ENCODE measurements at places on chromosomes 1 and 21. TPM values are rescaled to one million over a fixed set of nuclear protein-coding genes. Genes with fewer than 3 reads are reported as not detected.

- no peak for DNase-seq
Measured at GRCh38 chr1:175548774-175549173, 194.6 kb downstream of the TNR start.

DNA sequence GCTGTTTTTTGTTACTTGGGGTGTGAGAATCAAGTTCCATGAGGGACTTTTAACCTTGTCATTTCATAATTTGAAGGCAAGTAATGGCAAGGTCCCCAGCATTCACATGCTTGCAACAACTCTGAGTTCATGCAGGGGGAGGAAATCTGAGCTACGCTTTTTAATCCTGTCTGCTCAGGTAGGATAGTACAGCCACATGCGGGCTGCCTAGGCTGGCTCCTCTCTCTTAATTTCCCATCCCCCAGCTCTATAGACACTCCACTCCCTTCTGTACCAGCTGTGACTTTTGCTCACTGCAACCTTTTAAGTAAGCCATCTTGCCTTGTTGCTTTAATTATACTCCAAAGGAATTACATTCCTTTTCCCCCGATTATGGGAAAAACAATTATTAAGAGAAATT, 30.1 kb downstream of the PTGFR start:
- no peak for DNase-seq

CPTP gene
- 22.1 TPM for total RNA-seq

PAQR6 gene
- 1.2 TPM for total RNA-seq
